Suppressor macrophage treated with lipopolysaccharide for 4 hours (primary cell): ENCODE measurements at places on chromosomes 4 and X.

GRCh38 chrX:2449135-2449886, 51.5 kb downstream of the DHRSX start:
- no peak for DNase-seq

GRCh38 chrX:111445485-111445884, 33.5 kb upstream of the DCX start:
- peak; percentile 47 for DNase-seq

DNA sequence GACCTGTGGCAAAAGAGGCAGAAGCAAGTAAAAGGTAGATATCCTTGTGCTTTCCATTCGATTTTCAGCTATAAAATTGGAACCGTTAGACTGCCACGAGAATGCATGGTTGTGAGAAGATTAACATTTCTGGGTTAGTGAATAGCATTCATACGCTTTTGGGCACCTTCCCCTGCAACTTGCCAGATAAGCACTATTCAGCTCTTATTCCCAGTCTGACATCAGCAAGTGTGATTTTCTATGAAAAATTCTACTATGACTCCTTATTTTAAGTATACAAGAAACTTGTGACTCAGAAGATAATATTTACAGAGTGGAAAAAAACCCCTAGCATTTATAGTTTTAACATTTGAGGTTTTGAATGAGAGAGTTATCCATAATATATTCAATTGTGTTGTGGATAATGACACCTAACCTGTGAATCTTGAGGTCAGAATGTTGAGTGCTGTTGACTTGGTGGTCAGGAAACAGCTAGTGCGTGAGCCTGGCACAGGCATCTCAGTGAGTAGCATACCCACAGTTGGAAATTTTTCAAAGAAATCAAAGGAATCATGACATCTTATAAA, 3.9 kb downstream of the FGB start:
- DNase-seq, result no peak

DNA sequence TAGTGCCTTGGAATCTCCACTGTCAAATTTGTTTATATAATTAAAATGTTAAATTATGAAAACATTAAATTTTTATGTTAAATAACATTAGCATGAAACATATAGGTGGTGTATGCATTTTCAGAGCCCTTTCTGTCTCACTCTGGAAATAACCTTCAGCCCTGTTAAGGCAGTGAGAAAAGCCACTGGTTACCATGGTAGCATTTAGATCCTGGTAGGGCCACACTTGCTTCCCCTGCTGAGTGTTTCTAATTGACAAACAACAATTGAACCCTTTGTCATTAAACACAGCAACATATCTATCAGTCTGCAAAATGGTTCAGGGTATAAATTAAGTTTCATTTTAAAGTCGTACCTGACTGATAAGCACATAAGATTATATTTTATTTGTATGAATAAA, 63.5 kb downstream of the PDK3 start:
- no peak for DNase-seq

GRCh38 chr4:77062856-77063255, 12.9 kb downstream of the CCNI start:
- no peak for DNase-seq

GRCh38 chrX:20066968-20067708, 49.6 kb downstream of the MAP7D2 start:
- peak; percentile 4 for DNase-seq

DNA sequence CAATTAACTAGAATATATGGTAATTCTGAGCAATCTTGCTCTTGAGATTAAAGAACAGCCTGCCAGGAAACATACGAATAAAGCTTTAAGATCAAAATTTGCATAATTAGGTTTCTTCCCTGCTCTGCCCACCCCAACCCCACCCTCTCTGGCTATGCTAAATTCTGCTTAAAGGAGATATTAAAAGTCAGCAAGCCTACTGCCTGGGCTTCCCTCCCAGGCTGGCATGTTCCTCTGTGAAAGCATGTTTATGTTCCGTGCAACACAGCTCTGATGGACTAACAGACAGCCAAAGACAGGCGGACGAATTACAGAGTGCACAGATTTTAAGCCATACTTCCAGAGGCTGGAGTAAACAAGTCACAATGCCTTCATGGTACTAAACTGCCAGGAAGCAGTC, 28.4 kb downstream of the CD99L2 start:
- no peak for DNase-seq

DNA sequence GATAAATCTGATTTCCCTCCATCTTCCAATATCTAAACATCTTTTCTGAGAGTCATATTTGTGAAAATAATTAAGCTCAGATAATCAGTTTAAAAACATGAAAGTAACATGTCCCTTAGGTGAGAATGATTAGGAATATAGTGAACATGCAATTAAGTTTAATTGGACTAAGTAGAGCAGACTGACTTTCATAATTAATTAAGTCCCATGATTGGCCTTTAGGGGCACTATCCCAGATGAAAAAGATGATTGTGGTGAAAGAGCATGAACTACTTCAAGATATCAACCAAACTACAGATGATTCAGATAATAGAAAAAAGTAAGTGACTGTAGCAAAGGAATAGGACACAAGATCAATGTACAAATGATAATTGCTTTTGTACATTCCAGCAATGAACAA, 758.8 kb downstream of the STIM2 start:
- DNase-seq, result no peak
